ENCODE measurements at places on chromosomes 1 and 21. TPM values are rescaled to one million over a fixed set of nuclear protein-coding genes. Genes with fewer than 3 reads are reported as not detected.

The TSPAN2 gene
- 10.6 TPM for total RNA-seq

The CRP gene
- not detected for total RNA-seq

The FCRL1 gene
- total RNA-seq = not detected

GRCh38 chr1:215277532-215277931 is 195.0 kb downstream of the KCNK2 start:
- no peak for DNase-seq
- H3K27ac ChIP-seq = no peak overlapping the region
- no peaks in the 10 kb centered on the region for H3K36me3 ChIP-seq
- H3K4me1 ChIP-seq = no peaks in the 10 kb centered on the region
- no peaks in the 10 kb centered on the region for H3K27me3 ChIP-seq

DNA sequence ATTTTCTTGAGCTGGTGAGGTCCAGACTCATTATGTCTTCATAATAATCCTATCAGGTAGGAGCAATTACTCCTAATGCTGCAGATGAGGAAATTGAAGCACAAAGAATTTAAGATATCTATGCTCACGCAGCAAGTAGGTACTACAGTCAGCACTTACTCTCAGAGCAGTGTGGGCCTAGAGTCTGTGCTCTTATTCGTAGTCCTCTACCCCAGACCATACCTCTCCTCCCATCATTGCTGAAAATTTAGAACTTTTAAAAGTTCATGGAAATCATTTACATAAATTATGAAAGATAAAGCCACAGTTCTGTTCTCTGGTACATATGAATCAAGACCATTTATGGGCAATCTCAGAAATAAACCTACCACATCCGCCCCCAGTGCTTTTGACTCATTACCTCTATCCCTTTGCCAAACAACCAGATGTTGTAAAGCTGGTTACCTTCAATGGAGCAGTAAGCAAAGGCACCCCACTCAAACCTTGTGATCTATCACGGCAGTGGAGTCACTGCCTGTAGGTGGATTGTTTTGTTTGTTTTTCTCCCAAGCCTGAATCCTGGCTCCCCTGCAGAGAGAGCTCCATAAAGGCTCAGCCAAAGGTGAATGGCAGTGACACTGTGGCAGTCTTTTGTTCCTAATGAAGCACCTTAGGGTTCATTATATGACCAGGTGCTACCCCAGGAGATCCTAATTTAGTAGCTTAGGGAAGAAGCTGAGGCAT is 20.9 kb upstream of the MAN1A2 start:
- H3K4me3 ChIP-seq = no peak overlapping the region
- H3K27ac ChIP-seq = no peak overlapping the region
- H3K27me3 ChIP-seq = no peaks in the 10 kb centered on the region
- no peaks in the 10 kb centered on the region for H3K36me3 ChIP-seq
- DNase-seq = no peak
- H3K4me1 ChIP-seq = no peaks in the 10 kb centered on the region

GRCh38 chr1:84073266-84073665 is 70.8 kb upstream of the PRKACB start:
- H3K4me3 ChIP-seq = no peak overlapping the region
- H3K4me1 ChIP-seq = peaks cover 6% of the 10 kb centered on the region
- DNase-seq = no peak
- H3K27me3 ChIP-seq = no peaks in the 10 kb centered on the region

All from heart left ventricle (tissue), 16 donors.